NCI-H524 treated with DMSO at 0.1 percent for 48 hours (cell line): ENCODE measurements at places on chromosomes 4 and X.

DNA sequence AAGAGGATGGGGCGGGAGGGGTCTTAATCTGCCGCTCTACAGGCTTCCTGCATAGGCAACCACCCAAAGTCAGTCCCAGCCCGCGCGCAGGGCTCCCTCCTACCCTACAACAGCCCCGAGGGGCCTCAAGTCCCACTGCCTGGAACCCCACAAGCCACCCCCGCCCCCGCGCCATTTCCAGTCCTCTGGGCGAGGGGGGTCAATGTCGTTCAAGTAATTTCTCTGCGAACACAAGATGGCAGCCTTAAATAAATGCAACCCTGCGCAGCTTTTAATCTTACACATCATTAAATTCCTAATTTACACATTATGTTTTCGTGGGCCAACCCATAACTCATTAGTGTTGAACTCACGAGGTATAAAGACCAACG is 92.9 kb downstream of the BCOR start:
- DNase-seq = no peak

DNA sequence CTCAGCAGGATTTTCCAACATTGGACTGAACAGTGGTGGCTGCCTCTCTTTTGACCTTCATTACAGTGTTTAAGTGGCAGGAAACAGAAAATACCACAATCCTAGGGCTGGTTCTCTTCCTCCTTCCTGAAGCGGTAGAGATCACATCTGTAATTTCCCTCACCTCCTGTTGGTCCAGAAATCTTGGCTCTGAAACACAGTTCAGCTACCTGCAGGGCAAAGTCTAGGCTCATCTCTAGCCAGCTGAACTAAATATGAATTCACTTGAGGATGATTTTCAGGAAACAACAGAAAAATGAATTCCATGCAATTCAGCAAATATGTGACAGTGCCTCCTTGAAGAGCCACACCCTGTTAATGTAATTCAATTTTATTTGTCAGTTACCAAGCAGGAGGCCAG is 531.9 kb downstream of the INPP4B start:
- no peak for DNase-seq

DNA sequence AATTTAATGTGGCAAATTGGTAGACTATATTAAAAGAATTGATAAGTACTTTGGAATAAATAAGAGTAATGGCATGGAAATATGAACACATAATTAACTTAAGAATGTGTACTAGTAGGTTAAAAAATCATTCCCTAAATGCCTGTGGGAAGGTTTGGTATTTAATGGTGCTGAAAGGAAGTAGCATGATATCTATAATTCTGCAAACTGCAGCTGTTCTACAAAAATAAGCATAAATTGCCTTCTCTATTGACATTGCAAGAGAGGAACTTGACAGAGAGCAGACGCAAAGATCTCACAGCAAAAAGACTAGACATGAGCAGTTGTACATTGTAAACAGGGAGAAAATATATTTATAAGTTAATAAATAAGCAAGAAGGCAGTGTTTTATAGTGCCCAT is 752.5 kb upstream of the PCDH10 start:
- no peak for DNase-seq

DNA sequence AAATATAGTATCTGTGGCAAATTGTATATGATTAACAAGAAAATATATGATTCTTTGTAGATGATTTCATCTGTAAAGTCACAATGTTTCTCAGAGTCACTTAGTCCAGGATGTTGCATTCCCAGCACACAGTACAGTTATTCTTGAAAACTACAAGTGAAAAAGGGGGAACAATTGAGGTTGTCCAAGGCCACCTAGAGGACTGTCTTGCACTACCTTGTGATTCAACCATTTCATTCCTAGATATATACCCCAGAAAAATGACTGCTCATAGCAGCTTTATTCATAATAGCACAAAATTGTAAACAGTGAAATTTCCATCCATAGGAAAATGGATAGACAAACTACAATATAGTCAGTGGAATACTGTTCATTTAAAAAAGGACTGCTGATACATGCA is 16.0 kb downstream of the C4orf33 start:
- no peak for DNase-seq

GRCh38 chrX:100710816-100711215 is 21.1 kb downstream of the SYTL4 start:
- DNase-seq = no peak

- no peak for DNase-seq
These were observed 1049.0 kb upstream of the GRIA3 start for GRCh38 chrX:122135070-122135469.

DNA sequence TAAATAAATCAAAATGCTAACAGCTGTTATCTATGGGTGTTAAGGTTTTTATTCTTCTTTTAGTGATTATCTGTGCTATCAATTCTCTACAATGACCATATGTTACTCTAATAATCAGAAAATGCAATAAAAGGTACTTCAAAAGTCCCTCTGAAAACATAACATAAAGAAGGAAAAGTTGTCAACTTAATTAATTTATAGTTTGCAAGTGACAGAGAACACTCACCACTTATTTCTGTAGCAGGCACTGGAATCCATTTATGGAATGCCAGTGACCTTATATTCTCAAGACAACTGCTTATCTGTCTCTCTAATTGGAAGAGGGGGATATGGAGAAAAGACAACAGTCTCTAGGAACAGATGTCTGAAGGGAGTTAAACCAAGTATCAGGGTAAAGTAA is 25.6 kb upstream of the PLS3 start:
- DNase-seq = peak; percentile 35

- no peak for DNase-seq
These were observed 29.8 kb upstream of the DDX3X start for GRCh38 chrX:41304178-41304577.
